ENCODE measurements at places on chromosomes 2 and 18.

DNA sequence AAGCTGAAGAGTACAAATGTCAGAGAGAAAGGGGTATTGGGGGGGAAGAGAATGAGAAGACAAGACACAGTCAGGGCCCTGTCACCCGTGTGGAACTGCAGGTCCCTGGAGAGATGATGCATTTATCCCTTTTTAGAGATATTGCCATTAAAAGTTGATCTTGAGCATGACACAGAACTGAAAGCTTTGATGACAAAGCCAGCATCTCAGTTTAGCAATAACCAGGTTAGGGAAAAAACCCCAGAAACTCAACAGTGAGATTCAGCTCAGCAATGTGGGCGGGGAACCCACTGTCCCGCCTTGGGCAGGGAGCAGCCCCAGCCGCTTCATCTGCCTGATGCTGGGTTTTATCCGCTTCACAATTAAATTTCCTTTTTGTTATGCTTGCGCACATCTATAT, 181.1 kb downstream of the NEDD4L start:
- no peak for DNase-seq

GRCh38 chr2:127909019-127909418, 23.3 kb upstream of the AMMECR1L start:
- DNase-seq = no peak

- no peak for DNase-seq
Measured at GRCh38 chr2:205658068-205658467, 24.2 kb upstream of the NRP2 start.

DNA sequence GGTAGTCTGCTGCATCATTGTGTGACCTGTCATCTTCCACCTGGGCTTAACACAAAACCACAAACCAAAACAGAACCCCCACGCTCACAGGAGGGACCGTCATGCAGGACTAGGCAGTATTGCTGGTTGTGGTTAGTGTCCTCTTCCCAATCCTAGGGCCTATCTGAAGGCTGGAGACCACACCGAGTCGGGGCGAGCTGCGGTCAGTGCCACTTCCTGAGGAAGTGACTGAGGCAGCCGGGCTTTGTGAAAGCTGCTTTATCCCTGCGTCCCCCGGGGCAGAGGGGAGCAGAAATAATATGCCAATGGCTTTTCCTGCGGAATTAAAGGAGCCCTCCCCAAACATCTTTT, 22.9 kb downstream of the ZNF532 start:
- DNase-seq = no peak

DNA sequence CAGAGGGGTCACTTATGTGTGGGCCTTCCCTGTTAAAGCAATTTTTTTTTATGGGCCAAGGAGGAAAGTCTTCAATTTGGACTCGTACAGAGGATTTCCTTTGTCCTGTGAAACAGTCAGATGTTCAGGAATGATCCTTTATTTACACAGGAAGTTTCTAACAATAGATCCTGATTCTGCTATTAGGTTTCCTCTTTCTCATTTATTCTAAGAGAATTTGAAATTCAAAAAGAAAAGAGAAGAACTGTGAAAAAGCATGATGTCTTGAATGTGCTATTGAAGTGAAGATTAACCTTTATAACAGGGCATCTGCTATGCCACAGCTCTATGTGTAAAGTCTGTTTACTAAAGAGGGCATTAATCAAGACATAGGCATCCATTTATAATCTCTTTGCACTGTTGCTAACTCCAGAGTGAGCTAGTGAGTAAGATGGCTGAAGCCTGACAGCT, 105.3 kb upstream of the FAM98A start:
- DNase-seq = no peak

GRCh38 chr2:65577654-65578053, 145.3 kb upstream of the SPRED2 start:
- DNase-seq = no peak

DNA sequence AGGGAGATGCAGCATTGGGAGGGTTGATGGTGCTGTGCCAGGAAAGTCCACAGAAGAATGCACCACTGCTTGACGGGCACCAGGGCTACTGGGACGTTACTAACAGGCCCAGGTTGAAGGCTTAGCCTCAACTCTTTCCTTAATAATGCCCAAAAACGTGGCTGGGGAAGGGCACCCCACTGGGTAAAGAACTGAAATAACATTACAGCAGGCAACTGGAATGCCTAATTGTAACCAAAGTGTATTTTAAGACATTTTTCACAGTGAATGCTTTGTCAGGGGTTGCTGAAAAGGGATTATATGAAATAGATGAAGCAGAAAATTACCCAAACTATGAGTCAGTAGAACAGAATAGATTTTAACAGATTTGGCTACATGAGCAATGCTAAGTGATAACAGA, 191.3 kb downstream of the CMPK2 start:
- no peak for DNase-seq

DNA sequence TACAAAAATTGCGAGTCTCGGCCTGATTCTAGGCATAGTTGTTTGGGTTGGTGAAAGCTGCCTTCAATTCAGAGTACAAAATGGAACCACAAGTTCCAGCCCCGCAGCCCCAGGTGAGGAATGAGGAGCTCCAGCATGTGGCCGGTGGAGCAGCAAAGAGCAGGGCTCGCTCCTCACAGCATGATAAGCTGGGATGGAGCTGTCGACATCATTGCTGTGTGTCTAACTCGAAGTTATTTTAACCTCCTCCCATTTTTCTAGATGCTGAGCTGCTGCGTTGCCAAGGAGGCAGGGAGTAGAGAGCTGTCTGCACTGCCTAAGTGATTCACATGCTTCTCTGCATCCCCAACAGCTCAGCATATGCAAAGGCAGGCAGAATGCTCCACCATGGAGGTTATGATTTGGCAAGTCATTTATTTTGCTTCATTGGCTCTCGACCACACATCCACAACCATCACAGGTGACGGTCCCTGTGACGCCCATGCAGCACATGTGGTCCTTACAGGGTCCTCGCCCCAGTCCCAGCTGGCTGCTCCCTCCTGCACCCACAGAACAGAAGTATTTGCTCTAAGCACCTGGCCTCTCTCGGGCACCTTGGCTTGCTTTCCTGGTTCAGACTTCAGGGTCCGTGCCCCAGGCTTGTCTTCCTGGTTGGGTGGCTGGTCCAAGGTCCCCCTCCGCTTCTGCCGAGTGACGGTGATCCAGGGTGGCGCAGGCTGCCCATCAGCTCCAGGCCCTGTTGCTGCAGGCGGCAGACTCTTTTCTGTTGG, 66.0 kb upstream of the MGAT4A start:
- no peak for DNase-seq

Data from activated T-helper 2 cell treated with anti-CD3 and anti-CD28 coated beads, Interferon-gamma antibody, Interleukin-2, Interleukin-4, amounts not matched to agents 10 μg/mL and 5 μg/mL and 100 μg/mL, durations not matched to agents 14 hours and 24 hours and 36 hours (primary cell).